Naive thymus-derived CD8-positive, alpha-beta T cell (primary cell): ENCODE measurements at places on chromosomes 16 and 17.

DNA sequence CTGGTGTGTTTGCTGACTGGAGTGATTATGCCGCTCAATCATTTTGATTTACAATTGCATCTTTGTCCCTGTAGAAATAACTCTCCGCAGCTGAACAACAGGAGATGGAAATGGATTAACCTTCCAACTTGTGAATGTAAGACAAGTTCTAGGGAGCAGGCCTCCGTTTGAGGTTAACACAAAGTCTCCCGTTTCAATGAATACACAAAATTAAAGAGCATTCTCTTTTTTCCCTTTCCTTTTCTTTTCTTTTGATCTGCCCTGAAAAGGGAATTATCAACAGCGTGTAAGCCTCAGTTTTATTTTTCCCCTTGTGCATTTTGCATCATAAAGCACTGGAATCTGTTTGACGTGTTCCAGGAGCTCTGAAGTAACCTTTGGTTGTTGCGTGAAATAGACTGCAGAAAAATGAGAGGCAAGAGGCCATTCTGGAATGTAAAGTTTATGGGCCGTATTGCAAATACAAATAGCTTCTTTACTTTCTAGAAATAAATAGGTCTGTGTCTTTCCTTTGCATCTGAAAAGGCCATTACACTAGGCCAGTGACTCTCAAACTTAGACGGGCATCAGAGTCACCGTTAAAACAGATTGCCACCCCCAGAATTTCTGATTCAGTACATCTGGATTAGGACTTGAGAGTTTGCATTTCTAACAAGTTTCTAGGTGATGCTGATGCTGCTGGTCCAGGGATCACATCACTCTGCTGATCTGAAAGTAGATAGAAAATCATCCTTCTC is 164.7 kb downstream of the ZNF18 start:
- no peak for DNase-seq

DNA sequence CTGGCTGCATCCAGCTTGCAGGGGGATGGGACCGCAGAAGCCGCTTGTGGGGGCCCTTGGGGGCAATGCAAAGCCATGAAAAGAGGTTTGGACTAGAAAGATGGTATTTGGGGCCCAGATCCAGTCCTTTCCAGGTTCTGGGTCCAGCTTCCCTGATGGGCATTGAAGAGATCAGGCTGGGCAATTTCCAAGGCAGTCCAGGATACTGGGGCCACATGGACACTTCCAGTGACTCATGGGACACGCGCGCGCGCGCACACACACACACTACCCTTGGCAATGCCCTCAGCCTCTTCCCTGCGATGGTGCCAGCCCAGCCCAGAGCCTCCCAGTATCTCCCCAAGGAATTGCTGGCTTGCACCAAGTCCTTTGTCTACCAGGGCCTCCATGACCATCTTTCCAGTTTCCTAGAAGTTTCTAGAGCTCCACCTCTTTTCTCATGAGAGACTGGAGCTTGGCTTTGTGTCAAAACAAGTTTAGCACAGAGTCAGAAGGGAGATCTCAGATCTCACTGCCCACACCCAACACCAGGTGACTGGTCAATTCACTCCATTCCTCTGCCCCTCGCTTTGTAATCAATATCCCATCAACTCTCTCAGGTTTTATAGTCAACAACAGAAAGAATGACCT is 44.3 kb downstream of the WNT3 start:
- DNase-seq = no peak

DNA sequence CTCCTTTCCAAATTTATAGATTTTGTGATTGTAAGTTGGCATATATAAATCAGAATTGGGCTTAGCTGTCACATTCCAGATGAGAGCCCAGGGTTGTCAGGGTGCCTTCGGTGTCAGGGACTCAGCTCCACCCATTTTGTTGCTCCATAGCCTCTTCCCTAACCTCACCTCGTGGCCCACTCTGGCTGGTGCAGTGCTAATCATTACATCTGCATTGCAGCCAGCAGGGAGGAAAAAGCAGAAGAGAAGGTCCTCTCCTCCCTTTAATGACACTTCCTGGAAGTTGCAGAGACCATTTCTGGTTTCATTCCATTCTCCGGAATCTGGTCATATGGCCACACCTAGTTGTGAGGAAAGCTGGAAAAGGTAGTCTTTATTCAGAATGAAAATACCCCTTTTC is 113.3 kb downstream of the CCT6B start:
- no peak for DNase-seq

- DNase-seq = no peak
These were observed 76.8 kb downstream of the SEC14L1 start for GRCh38 chr17:77217566-77217965.

- DNase-seq = peak; percentile 78
These were observed 663 bp upstream of the ZNF768 start for GRCh38 chr16:30526823-30527634.

- DNase-seq = no peak
These were observed 68.7 kb downstream of the CEP95 start for GRCh38 chr17:64575431-64575830.

GRCh38 chr17:10019941-10020451 is 114.9 kb upstream of the RCVRN start:
- DNase-seq = no peak

DNA sequence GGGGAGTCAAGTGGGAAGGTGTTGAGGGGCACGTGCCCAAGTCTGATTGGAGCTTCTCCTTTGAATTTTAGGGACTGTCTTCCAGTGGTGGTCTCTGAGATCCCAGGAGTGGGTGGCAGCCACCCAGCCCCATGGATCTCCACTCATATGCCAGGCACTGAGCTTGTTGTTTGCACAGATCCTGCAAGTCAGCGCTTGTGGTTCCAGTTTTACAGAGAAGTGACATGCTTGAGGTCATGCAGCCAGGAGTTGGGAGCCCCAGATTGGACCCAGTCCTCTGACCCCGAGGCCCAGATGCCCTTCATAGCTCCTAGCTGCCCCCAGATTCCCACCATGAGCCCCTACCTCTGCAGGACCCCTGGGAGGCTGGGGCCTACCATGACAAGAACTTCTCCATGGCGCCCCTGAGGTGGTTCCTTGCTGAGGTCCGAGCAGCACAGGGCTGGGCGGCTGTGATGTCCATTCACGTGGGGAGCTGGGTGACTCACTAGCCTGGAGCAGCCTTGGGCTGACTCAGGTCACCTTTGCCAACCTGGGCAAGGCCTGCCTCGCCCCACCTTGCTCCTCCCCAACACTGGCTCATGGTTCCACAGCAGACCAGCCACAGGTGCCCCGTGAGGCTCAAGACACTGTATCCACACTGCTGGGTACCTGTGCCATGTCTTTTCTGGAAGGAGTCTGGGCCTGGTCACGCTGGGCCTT is 47.4 kb downstream of the RAI1 start:
- no peak for DNase-seq

GRCh38 chr16:7124242-7124641 is 208.4 kb upstream of the RBFOX1 start:
- DNase-seq = no peak

DNA sequence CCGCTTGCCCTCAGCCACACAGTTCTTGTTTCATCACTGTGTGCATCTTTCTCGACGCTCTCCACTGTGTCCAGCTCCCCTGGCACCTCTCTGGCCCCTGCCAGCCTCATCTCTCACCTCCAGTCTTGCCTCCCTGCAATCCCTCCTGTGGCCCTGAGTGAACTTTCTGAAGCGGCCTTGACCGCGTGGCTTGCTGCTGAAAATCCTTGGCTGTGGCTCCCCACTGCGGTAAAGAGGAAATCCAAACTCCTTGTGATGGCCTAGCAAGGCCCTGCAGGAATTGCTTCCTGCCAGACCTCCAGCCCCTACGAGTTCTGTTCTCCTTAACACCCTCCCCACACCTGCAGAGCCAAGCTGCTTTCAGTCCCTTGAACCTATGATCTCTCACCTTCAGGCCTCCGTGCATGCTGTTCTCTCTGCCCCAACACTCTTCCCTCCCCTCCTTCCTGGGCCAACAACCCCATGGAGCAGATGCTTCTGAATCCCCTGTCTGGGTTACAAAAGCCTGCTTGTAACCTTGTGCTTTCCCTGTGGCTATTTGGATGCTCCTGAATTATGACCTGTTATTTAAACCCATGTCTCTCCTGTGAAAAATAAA is 33.6 kb upstream of the BRD7 start:
- DNase-seq = no peak

- DNase-seq = no peak
These were observed 1.9 kb downstream of the KRTAP4-8 start for GRCh38 chr17:41096055-41096454.

DNA sequence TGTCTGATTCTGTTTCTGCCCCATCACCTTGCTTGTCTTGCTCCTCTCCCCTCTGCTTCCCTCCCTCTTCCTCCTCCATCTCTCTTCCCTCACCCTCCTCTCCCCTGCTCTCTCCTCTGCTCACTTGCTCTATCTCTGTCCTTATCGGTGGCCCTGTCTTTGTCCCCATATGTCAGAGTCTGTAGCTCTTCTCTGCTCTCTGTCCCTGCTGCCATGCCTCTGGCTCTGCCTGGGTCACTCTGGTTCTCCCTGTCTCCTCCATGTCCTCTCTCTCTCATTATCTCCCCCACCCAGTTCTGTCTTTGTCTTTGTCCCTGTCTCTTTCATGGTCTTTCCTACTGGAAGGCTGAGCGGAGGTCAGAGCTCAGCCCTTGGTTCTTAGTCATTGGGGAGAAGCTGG is 169.1 kb upstream of the NLRP1 start:
- no peak for DNase-seq

DNA sequence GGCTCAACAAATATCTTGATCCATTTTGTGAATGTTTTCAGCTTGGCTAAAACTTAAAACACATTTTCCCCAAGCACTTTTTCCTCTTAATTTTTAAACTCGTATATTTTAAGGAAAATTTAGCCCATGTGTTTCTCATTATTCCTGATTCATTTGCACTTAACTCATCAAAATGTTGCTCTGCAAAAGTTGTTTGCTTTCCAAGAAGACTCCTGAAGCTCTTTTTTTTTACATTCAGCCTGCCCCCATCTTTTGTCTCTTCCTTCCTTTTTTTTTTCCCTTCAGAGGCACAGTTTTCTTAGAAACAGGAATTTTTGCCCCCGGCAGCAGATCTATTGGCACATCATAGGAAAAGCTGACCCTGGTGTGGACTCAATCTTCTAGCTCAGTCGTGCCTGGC is 155.0 kb upstream of the SALL1 start:
- DNase-seq = no peak

DNA sequence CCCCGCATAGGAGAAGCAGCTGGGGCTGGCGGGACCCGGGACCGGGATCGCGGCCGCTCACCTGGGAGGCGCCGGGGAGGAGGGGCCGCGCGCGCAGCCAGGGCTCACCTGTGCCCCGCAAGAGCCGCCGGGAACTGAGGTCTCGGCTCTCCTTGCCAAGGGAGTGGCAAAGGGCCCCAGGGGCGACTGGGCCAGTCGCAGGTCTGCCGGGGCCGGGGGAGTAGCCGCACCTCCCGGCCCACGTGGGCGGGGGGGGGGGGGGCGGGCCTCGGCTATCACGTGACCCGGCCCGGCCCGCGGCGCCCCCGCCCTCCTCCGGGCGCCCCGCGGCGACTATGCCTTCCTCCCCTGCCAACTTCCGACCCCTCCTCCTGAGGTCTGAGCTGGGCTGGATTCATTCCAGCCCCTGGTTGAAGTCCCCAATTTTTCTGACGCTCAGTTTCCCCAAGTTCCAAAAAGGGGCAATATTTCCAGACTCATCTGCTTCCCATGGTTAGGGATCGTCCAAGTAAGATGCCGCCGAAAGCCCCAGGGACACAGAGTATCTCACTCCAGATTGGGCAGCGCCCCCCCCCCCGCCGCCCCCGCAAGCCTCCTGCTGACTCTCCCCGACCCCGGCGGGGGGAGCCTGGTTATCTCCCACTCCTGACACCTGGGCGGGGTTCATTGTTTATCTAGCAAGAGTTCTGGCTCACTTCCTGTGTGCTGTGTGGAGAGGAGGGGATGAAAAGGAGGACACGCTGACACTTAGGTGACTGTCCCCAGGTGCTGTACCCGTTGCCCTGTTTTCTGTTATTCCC is at the start of gene TMC6:
TMC6 (minus strand) TSS at position 205 of the 800 bp plus-strand sequence. CDS start 1,923 bp downstream, outside the sequence.
- peak; percentile 88 for DNase-seq

GRCh38 chr16:56932721-56933619 is 1.0 kb downstream of the HERPUD1 start:
- peak; percentile 31 for DNase-seq

GRCh38 chr17:27466376-27466742 is 10.1 kb downstream of the KSR1 start:
- no peak for DNase-seq

DNA sequence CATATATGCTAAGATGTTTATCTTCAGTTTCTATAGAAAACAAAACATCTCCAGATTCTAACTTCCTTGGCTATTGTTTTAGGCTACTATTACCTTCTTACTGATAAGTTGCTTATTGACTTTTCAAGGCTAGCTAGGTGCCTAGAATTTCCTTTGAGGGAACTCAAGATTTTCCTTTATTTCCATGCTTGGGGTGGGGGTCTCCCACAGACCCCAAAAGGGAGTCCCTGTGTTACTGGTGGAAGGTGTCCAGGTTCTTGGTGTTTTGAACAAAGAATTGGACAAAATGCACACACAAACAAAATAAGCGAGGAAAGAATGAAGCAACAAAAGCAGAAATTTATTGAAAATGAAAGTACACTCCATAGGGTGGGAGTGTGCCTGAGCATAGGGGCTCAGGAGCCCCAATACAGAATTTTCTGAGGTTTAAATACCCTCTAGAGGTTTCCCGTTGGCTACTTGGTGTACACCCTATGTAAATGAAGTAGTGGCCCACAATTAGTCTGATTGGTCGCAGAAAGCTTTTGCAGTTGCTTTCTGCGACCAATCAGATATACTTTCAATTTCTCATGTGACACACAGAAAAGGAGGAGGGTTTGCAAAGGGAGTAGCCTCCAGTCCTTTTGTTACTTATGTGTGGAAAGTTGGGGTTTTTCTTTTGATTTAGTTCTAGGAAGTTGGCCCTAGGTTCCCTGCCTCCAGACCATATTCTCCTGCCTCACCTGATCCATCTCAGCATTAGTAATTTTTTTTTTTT is 67.5 kb downstream of the MARF1 start:
- no peak for DNase-seq

DNA sequence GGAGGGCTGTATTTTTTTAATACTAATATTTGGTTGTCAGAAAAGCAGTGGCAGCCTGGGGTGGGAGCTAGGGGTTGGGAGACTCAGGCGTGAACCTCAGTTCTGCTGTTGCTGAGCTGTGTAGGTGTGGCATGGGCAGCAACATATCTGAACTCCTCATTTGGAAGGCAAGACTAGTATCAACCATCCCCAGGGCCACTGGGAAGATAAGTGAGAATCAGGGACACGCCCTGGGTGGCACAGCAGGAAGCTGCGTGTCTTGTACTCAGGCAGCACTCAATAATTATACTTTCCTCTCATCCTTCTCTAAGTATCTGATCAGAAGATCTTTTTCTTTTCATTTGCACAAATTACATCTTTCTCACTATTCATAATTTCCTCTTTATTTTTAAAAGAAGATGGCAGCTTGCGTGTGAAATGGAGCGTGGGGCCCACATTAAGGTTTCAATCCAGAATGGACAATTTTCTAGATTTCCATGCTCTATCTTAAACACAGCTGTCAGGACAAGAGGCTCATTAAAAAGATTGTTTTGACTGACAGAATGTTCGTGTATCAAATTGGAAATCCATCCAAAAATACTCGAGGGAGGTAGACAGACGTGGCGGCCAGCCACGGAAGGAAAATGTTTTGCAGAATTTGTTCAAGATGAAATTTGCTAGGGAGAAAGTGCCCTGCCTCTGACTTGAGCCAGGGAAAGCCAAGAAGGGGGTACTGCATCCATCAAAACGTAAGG is 121.1 kb downstream of the CPPED1 start:
- no peak for DNase-seq

GRCh38 chr16:9610727-9611126 is 519.3 kb downstream of the HAPSTR1 start:
- no peak for DNase-seq
